Left kidney (tissue), 8 donors: ENCODE measurements at places on chromosomes 5 and 9. TPM values are rescaled to one million over a fixed set of nuclear protein-coding genes. Genes with fewer than 3 reads are reported as not detected.

- no peak for DNase-seq
Observed at GRCh38 chr9:27426511-27427271, 97.4 kb upstream of the IFNK start.

The GRIN3A gene
- polyA plus RNA-seq: 1.9 TPM

DNA sequence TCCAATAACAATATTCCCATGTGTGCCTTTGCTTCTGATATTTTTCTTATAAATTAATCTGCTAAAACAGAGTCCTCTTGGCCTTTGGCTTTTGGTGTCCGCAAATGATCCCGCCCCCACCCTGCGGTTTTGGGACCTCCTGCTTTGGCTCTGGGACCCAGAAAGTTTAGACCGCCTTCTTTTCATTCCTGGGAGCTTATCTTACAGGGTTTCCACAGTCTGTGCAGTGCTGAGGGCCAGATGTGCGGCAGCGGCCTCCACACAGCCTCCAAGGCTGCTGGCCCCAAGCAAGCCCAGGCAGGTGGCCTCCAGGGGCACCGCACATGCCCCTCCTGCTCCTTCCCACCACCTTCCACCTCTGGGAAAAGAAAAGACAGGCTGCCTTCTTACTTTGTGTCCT lies 191.5 kb downstream of the ERCC6L2 start:
- no peak for DNase-seq

DNA sequence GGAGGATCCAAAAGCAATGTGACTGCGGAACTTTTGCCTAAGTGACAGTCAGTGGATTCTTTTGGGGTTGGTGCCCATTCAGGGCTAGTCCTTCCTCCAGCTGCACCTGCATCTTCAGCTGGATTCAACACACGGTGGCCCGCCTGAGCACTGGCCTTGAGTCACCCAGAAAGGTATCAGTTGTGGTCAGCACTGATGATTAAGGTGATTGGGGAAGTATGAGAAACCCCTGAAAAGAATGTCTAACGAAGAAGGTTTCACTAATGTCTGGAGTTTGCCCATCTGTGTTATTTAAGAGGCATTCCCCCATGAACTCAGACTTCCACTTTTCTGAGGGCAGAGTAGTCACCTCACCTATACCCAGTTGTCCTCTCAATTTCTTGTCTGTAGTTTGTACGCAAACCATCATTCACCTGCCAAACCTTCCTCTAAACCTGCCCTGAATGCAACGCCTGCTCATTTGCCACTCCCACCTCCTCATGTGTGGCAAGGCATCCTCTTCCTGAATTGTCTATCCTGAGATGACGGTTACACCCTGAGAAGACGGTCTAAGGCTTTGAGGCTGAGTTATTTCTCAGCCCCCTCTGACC lies 27.2 kb downstream of the CSF2 start:
- no peak for DNase-seq

- DNase-seq: no peak
Observed at GRCh38 chr5:144711172-144711571, 540.5 kb downstream of the KCTD16 start.
